Activated naive CD8-positive, alpha-beta T cell treated with anti-CD3 and anti-CD28 coated beads for 36 hours (primary cell): ENCODE measurements at places on chromosomes 2 and 18.

GRCh38 chr2:10228611-10229365 is 73.9 kb upstream of the HPCAL1 start:
- DNase-seq = no peak

GRCh38 chr18:75213611-75214331 is 3.2 kb downstream of the TSHZ1 start:
- no peak for DNase-seq

DNA sequence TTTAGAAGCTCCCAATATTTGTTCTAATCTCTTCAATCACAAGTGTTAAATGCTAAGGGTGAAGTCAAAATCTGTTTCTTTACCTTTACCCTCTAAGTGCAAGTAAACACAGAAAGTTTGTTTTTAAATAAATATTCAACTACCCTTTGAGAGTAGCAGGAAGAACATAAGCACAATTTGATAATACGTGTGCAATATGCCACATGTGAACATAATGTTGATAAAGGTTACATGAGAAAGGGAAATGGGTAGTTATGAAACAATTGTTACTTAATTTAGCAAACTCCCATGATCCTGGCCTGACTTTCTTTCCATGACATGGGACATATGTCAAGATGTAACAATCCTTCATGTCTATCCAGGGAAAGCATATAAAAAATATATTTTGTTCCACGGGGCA is 7.1 kb downstream of the SPRED2 start:
- no peak for DNase-seq

- DNase-seq = no peak
Measured at GRCh38 chr2:10940596-10940995, 28.9 kb downstream of the KCNF1 start.

- DNase-seq = no peak
Measured at GRCh38 chr2:207229161-207229560, 63.4 kb upstream of the KLF7 start.

DNA sequence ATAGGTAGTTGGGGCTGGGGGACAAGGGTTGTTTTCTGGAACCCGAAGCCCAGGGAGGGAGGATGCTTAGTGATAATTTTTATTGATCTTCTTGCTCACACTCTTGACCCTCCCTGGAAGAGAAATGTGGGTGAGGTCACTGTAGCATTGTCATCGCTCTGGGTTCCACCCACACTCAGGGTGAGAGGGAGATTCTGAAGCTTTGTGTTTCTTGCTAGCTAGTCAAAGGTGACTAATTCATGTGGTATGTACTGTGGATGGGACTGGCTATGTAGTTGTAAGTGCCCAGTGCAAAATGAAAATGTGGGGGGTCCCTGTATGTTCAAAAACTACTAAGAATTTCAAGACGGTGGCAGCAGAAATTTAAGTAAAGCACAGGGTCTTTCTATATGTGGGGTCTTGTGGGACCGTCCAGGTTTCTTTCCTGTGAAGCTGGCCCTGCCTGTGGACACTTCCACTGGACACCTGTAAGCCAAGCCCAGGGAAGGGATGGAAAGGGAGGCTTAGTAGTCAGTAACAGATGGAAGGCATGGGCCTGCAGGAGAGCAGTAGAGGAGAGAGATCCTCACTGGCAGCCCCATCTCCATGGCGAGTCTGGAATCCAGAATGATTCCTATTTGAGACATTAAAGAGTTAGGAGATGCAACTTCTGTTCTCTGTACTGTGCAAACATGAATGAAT is 35.0 kb downstream of the TSN start:
- no peak for DNase-seq
